Fibroblast of skin of right biceps (primary cell): ENCODE measurements at places on chromosomes 12 and 14.
A peak's percentile ranks its signal among the peaks of the same experiment; 100 is the strongest.

- peak; percentile 98 for DNase-seq
Observed at GRCh38 chr12:123089631-123090353, 61.1 kb downstream of the PITPNM2 start.

GRCh38 chr12:80692114-80692513, 15.3 kb upstream of the MYF6 start:
- DNase-seq = no peak

- no peak for DNase-seq
Observed at GRCh38 chr14:49451938-49452337, 134.2 kb downstream of the RPS29 start.

DNA sequence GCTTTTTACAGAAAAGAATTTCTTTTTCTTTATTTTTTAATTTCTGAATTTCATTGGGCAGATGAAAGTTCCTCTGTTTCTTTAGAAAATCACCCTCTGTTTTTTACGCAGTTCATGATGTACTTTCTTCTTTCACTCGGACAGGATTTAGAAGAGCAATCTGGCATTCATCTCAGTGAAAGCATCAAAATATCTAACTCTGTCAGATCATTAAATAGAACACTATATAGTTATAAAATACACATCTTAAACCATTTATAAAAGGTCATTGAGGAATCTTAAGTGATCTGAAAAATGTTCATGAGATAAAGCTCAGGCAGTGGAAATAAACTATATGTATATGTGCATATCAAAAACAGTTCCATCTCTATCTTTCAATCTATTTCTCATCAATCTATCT, 3.9 kb downstream of the IFNG-AS1 start:
- DNase-seq = no peak

DNA sequence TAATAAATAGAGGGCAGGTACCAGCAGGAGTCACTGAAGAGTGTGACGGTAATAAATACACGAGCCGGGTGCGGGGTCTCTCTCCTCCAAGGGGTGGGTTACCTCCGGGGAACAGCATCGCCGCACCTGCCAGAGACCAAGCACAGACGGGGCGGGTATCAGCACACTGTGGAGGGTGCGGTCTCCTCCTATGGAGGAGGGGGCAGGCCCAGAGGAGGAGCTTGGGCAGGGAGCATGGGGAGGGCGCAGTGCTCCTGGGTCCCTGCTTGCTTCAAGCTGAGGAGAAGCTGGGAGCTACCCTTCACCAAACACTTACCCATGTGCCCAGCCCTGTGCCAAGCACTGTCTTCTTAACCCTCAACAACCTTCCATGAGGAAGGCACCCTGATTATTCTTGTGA, 12.8 kb downstream of the PGF start:
- DNase-seq = no peak
